NCI-H1092 (cell line): ENCODE measurements at places on chromosomes 6 and 20.

DNA sequence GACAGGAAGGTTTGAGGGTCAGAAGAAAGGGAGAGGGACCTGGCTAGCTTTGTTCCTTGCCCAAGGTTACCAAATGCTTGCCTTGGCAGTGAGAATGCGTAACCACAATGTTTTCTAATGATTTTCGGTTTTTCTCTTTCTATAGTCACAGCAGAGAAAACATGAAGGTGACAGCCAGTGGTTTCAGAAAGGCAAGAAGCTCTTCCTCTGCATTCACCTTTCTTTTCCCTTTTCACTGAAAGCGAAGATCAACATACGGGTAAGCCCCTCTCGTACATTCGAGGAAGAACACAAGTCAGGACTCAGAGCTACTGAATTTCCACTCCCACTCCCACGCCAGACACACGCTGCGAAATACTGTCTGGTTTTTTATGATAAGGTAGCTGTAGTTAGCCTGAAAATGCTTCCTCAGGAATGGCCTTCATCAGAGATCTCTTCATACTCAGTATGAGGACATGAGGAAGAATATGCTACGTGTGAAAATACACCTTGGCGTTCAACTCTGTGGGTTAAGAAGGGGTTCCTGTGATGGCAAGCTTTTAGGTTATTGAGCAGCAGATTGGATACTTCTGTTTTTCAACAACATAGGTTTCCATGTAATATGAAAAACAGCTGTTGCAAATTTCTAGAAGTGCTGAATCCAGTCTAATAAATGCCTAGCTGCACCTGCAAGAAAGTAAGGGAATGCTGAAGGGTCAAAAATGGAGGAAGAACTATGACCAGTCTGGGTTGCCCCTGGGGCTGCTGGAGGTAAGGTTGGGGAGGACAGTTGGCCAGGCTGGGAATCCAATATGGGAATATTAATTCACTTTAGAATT lies 7.4 kb upstream of the CD83 start:
- DNase-seq, result no peak

- DNase-seq, result no peak
Measured at GRCh38 chr6:112338166-112338709, 8.9 kb upstream of the RFPL4B start.

DNA sequence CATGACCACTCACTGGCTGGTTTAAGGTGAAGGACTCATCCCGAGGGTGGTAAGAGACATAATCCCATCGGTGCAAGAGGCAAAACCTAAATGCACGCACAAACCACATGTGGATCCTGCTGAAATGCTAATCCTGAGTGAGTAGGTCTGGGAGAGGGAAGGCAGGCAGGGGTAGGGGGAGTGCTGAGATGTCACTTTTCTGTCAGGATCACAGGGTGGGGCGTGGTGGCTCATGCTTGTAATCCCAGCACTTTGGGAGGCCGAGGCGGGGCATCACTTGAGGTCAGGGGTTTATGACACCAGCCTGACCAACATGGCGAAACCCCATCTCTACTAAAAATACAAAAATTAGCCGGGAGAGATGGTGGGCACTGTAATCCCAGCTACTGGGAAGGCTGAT lies 97.7 kb upstream of the SRSF6 start:
- no peak for DNase-seq

DNA sequence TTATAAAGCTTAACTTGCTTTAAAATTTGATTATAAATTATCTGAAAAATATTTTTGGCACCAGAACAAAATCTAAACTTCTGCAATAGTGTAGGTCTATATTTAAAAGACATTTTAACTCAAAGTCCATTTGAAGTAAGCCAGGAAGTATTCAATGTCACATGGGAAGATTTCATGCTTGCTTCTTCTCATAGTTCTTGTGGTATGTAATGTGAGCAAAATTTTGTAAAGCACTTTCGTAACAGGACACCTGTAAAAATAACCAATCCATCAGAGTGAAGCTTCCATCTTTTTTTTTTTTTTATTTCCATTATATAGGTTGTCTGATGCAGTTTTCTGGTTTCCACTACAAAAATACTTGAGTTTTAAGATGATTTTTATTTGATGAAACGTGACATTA lies 386.1 kb downstream of the LAMA2 start:
- DNase-seq, result no peak

- DNase-seq, result no peak
Measured at GRCh38 chr6:97160280-97160679, 122.7 kb downstream of the MMS22L start.

DNA sequence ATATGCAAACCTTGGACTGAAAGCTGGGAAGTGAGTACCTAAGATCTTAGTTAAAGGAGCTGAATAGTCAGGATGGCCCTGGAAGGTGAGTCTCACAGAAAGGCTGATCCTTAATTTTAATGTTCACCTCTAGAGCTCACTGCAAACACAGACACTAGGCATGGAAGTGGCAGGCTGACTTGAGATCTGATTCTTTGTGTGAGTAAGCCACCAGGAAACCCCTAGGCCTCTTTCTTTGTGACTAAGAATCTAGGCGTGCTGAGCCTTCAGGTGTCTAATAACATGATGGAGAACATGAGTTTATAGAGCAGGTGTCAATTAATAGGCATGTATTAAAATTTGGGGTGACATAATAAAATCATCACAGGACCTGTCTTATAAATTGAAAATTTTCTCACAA lies 642.2 kb downstream of the EYS start:
- DNase-seq, result no peak

DNA sequence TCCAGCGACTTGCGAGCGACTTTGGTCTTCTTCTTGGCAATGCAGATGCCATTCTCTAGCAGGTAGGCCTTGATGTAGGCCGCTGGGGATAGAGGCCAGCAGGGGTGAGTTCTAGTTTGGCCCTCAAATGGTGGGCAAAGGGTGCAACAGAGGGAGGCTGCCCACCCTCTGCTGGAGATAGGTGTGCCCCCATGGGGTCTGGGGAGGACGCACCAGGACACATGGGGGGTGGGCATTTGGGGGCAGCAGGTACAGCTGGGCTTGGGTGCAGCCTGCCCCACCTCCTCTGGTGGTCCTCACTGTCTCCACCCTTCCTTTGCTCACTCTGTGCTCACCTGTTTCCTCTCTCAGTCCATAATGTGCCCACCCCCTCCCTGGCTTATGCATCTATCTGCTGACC lies 11.3 kb downstream of the KCNK15 start:
- DNase-seq, result no peak

DNA sequence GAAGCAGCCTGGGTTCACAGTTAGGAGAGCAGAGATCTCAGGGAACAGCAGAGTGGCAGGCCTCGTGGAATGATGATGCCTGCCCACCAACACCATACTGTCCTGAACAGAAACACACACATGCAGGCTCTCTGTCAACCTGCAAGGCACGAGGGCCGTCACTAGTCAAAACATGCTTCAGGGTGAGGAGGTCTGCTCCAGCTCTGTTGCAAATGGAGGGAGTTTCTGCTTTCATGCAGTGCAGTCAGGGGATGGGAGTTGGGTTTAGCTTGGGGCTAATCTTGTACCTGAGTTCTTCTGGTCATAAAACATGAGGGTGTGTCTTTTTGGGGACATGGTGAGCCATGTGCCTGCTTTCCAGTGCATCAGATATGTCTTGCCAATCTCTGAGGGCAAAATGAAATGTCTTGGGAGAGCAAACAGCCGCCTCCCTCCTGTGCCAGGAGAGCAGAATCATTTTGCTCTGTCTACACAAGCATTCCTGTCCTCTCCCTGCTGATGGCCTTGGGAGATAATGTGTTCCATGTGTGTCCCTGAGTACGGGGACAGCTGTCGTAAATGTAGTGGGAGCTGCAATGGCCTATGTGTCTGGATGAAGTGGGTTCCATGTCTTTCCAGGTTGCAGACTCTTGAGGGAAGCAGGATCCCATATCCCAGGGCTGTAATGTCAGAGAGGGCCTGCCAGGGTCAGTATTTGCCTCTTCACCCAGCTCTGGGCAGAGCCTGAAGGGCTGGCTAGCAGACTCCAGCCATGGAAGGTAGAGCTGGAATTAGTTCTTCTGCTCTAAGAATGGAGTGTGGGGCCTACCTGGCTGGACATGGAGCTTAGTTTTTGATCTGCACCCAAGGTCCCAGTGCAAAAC lies 40.6 kb downstream of the MAFB start:
- no peak for DNase-seq

DNA sequence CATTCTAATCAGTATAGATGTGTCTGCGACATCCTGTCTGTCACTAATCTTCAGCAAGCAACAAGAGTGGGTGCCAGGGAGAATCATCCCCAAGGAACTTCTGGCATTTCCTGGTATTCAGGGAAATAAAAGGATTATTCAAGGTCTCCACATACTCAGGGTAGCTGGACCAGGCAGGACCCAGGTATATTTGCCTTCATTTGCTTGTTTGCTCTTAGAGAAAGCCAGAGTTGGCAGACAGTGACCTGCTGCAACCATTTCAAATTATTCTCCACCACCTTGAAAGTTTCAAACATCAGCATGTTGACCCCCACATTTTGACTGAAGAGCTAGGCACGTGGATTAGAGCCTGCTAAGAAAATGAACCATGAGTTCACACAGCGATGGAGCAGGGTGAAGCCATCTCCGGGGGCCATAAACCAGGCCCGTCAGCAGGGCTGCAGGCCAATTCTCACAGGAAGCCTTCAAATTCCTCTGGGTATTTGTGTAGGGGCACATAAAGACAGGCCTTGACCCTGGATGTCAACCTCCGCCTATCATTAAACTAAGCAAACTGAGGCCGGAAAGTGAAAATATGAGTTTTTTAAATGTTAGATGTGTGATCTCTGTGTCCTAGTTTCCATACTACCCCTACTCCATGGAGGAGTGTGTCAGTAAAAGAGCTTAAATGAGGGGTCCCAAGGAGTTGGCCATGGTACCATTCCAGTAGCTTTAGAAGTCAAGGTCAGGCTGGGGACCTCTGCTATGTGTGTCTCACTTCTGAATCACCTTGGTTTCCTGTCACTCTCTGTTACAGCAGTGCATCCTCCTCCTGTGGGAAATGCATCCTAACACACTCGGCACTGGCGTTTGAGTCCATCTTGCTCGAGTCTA lies 32.9 kb downstream of the TRAM2 start:
- DNase-seq, result no peak

DNA sequence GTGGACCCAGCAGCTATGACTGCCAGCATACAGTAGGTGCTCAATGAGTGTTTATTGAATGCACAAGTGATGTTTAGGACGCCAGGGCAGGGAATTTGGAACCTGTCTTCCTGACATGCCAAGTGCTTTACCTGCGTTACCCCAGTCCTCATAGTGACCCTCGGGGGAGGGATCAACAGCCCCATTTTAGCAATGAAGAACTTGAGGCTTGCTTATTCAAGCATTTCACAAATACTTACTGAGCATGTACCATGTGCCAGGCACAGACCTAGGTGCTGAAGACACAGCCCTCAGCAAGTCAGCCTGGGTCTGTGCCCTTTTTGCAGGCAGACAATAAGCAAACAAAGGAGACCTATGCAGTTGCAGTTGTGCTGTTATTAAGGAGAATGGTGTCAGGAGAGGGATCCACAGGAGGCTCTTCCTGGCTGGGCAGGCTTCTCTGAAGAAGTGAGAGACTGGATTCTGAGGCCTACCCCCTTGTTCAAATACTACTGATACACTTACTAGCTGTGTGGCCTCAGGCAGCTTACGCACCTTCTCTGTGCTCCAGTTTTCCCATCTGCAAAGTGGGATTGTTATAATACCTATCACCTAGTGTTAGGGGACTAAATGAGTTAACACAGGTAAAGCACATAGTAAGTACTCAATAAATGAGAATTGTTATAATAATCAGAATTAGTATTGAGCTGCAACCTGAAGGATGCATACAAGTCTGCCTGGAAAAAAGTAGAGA lies 39.8 kb downstream of the TTLL9 start:
- DNase-seq, result no peak

- no peak for DNase-seq
Measured at GRCh38 chr20:55252521-55252920, 752.8 kb downstream of the CBLN4 start.

DNA sequence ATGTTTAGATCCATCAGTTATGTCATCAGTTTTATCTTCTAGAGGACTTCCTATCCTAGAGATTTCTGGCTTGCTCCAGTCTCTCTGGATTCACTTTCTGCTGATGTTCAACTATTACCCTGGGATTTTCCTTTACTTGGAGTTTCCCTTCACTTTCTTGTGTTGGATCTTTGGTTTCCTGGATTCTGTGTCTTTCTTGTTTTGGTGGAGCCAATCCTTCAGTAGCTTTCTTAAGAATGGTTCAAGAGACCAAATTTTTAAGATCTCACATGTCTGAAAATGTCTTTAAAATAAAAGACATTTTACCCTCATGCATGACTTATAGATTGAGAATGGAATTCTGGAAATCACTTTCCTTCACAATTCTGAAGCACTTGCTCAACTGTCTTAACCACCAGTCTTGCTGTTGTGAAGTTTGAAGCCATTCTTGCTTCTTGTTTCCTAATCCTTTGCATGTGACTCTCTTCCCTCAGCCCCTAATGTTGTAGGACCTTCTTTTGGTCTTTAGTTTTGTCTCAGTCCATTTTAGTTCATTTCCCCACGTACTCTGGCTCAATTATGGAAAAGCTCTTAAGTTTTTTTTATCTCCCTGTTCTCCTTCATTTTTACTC lies 87.9 kb downstream of the ARID1B start:
- no peak for DNase-seq

- no peak for DNase-seq
Measured at GRCh38 chr20:46121184-46121930, 3.2 kb downstream of the CD40 start.

DNA sequence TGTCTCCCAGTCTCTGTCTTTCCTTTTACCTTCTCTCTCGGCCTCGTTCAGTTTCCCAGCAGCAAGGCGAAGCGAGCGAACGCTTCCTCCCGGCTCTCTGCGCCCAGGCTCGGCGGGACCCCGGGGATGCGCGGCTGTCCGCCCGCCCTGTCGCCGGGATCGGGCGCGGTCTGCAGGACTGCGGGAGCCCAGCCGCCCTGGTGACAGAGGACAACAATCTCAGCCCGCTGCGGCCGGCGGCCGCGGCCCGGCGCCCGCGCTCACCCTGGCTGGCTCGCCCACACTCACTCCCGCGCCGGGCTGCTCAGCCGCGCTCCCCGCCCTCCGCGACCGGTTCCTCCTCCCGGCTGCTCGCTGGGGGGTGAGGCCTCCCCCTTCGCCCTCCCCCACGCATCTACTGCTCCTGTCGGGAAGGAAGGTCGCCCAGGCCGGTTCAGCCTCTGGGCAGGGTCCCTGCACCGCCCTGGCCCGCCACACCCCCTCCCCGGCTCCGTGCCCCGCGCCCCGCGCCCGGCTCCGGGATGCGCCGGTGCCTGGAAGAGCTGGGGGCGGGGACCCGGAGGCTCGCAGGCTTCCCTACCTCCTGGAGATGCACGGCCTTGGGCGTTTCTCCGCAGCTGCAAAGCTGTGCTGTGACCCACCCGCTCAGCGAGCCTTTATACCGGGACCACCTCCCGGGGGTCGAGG lies 410 bp downstream of the SYNE1 start:
- no peak for DNase-seq

- DNase-seq, result no peak
Measured at GRCh38 chr6:87817183-87817582, 115.2 kb upstream of the AKIRIN2 start.

- DNase-seq, result no peak
Measured at GRCh38 chr20:41428285-41428684, 61.7 kb upstream of the EMILIN3 start.
